NCI-H748 treated with DMSO at 0.1 percent for 48 hours (cell line): ENCODE measurements at places on chromosomes 12 and 14.

GRCh38 chr12:55725556-55725955 is 3.3 kb downstream of the CD63 start:
- no peak for DNase-seq

DNA sequence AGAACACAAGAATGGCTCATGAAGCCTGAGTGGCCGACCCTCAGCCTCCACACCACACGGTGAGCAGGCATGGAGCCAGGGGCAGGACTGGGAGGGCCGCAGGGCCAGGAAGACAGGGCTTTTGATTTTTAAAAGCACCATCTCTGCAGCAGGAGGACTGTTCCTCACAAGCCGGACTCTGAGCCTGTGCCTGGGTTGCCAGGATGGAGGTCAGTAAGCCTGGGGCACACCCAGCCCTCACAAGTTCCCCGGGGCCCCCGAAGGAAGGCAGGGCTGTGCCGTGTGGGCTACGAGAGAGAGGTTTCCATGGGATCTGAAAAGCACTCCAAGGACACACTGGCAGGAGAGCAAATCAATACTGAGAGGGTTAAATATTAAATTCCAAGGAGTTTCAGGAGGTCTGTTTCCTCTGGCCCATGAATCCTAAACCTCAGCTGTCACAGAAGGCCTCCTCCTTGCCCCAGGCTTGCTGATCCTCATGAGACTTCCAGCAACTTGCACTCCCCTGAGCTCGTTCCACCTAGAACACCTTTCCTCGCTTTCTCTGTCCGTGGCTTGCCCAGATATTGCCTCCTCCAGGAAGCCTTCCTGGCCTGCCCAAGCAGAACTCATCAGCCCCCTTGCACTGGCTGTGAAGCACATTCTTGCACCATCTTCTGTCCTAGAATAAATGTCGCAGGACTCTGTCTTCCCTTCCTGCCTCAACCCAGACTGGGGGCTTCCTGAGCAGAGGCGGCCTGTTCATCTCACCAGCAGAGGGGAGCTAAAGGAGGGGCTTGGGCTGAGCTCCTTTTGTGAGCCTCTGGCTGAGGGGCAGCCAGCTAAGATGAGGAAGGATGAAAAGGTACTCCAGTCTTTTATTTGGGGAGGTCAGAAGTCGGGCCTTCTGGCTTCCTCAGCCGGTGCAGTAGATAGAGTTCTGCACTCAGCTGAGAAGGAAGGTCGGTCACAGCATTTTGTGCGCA is 64.6 kb downstream of the CCDC88C start:
- DNase-seq, result no peak

DNA sequence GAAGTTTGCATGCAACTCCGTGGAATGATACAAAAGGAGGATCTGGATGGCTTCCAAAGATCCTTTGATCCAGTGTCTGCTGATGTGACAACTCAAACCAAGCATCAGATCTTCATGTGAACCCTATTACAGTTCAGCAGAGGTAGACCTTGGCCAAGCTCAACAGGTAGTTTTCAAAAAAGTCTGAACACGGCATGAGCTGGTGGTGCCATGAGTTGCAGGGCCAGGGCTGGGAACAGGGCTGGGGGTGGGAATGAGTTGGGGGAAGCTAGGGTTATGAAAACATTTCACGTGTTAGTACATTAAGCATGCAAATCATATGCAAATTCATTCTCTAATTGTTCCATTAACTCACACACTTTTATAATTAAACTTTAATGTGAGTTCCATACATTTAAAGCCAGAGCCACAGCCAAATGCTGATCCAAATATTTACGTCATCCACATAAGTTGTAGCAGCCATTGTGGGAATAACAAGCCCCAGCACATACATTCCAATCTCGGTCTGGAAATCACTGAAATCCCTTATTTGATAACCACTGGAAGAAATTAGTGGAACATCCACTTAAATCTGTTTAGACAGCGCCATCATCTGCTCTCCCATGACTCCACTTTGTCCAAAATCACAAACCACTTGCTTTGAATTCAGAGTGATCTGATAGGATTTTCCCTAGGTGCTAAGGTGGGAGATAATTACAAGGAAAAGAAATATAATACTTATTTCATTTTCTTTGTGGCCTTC is 158.5 kb downstream of the APAF1 start:
- no peak for DNase-seq

DNA sequence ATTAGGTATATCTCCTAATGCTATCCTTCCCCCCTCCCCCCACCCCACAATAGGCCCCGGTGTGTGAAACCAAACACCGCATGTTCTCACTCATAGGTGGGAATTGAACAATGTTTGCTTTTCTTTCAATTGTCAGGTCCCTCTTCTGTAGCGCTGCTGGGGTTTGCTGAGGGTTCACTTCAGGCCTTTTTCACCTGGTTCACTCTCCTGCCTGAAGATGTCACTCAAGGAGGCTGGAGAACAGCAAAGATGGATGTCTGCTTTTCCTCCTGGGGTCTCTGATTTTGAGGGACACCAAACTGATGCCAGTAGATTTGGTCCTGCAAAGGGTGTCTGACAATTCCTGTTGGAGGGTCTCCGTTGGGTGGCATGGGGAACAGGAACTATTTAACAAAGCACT is 35.8 kb downstream of the KLRK1 start:
- no peak for DNase-seq

DNA sequence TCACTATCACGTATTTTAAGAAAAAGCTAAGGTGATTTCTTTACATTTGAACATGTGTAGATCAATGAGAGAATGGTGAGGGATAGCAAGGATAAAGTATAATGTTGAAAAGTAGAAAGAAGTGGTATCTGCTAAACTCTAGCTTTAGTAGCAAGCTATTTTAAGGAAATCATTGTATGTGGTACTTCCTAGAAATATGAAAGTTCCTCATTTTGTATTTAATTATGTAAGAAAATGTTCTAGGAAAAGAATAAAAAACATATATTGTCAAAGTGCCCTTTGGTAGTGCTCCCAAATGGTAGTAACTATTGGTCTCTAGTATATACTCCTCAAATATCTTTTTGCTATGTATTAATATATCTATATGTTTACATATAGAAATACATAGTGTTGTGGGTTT is 35.7 kb downstream of the RAB21 start:
- no peak for DNase-seq

GRCh38 chr12:19191563-19191962 is 62.0 kb downstream of the PLEKHA5 start:
- no peak for DNase-seq

GRCh38 chr12:41635626-41636364 is 447.7 kb downstream of the PDZRN4 start:
- DNase-seq, result no peak

DNA sequence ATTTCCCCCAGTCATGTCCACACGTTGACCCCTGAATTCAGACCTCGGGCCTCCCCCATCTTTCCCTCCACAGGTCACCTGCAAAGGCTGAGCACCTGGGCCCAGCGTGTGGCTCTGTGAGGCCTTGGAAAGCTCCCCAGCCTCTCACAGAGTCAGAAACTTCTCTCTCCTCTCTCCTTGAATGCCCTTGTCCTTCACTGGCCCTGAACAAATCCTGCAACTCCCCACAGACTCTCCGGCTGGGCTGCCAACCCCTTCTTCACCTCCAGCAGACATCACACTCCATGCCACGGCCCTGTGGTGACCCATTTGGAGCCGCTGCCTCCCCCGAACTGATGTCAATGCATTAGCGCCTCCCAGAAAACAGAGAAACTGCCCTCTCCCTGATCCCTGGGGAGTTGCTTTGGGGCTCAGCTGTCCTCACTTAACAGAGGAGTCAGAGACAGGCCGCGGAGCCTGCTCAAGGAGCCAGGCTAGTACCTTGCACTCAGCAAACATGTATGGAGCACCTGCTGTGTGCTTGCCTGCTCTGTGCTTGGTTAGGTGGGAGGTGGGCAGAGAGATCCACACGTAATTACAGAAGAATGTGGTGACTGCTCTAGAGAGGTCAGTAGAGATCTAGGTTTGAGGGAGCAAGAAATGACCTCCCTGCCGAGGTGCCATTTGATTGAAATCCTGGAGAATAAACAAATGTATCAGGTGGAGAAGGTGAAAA is 99.2 kb upstream of the PWP1 start:
- DNase-seq, result no peak

GRCh38 chr14:90665321-90666000 is 150.8 kb downstream of the TTC7B start:
- no peak for DNase-seq

GRCh38 chr14:38197001-38197783 is 10.5 kb upstream of the SSTR1 start:
- DNase-seq, result no peak

- DNase-seq, result peak; percentile 20
These were observed 13.2 kb upstream of the KLRF1 start for GRCh38 chr12:9813821-9814798.

DNA sequence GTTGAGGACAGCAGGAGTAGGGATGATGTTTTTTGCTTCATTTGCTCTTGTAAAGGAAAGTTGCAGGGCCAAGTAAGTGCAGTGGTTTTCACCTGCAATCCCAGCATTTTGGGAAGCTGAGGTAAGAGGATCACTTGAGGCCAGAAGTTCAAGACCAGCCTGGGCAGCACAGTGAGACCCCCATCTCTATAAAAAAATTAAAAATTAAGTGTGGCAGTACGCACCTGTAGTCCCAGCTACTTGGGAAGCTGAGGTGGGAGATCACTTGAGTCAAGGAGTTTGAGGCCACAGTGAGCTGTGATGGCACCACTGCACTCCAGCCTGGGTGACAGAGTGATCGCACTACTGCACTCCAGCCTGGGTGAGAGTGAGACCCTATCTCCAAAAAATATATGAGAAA is 10.8 kb downstream of the DPF3 start:
- no peak for DNase-seq

GRCh38 chr12:6538420-6539313 is 4.3 kb downstream of the GAPDH start:
- DNase-seq, result no peak

DNA sequence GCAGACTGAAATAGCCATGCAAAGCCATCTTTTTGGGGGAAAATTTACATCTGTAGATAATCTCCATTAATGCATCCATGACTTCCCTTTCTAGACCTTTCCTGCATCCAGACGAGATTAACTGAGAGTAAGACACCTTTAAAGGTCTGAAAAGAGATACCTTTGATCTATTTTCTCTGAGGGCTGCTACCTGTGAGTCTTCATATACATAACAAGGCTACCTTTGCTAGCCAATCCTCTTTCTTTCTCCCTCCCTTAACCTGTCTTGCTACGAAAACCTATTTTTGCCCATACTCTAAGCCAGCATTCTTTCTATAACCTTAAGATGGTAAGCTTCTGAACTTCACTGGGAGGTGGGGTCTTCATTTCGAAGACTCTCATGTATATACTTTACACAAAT is 908.5 kb upstream of the FBXO33 start:
- no peak for DNase-seq

- DNase-seq, result no peak
These were observed 42.2 kb downstream of the JAG2 start for GRCh38 chr14:105126126-105126980.

DNA sequence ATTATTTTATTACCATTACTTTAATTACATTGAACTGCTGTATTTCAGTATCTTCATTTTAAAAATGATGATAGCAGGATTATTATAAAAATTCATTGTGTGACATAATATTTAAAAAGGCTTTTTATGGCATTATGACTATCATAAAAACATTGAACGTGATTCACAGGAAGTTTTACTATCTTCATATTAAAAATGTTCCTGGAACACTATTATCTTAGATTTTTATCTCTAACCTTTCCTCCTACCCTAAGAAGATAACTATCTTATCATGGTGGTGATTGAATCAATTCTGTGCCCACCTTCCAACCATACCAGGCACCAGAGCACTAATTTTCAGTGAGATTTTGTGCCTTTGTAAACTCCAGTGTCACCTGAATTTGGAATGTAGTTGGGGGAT is 16.2 kb downstream of the LRRC9 start:
- no peak for DNase-seq

GRCh38 chr14:89128311-89129026 is 288.6 kb downstream of the FOXN3 start:
- no peak for DNase-seq

DNA sequence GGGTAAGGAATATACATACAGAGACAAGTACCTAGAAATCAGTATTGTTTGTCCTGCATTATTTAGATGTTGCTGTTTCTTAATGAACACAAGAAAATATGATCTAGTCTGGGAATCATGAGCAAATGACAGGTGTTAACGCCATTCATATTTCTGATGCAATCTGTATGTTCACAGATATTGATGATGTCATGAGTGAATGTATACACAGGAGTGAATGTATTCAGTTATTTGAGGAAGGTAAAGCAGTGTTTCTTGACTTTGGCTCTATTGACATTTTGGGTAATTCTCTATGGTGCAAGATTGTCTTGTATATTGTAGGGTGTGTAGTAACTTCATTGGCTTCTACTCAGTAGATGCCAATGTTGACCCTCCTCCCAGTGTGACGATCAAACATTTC is 26.7 kb upstream of the RTL1 start:
- no peak for DNase-seq

- DNase-seq, result no peak
These were observed 130.6 kb downstream of the MON2 start for GRCh38 chr12:62597253-62597652.

DNA sequence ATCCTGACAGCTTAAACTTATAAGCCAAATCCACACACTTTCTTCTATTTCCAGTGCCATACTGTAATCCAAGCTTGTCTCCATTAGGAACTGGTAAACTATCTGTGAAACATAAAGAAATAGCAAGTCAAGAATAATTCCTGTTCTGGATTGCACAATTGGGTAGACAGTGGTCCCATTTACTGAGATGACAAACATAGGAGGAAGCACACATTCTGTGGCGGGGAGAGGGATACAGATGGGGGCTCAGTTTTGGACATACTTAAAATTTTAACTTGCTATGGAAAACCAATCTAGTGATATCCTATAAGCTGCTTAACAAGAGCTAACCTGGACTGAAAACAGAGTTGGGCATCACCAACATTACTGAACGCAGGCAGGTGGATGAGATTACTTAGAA is 16.3 kb downstream of the MAP4K5 start:
- no peak for DNase-seq

DNA sequence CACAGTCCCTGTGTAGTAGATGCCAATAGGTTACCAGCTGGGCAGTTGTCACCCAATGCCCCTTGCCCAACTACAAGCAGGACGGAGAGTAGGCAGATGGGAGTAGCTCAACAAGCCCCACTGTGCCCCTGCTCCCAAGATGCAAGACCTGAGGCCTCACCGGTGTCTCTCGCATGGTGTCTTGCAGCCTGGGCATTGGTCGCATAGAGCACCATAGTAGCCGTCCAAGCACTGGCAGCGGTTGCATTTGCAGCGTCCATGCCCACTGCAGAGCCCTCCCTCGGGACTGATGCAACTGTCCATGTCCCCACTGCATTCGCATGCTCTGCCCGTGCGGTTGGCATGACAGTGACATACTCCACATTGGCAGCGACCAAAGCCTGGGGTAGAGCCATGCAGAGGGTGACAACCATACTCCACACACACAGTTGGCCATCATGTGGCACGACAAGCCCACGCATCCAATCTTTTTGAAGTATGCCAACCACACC is 11.9 kb upstream of the CSAD start:
- no peak for DNase-seq

- no peak for DNase-seq
These were observed 1.8 kb downstream of the CCDC85C start for GRCh38 chr14:99602054-99602787.

- DNase-seq, result no peak
These were observed 12.1 kb downstream of the KRT85 start for GRCh38 chr12:52355176-52355575.
